ENCODE measurements at places on chromosomes 3 and 15. TPM values are rescaled to one million over a fixed set of nuclear protein-coding genes. Genes with fewer than 3 reads are reported as not detected.

DNA sequence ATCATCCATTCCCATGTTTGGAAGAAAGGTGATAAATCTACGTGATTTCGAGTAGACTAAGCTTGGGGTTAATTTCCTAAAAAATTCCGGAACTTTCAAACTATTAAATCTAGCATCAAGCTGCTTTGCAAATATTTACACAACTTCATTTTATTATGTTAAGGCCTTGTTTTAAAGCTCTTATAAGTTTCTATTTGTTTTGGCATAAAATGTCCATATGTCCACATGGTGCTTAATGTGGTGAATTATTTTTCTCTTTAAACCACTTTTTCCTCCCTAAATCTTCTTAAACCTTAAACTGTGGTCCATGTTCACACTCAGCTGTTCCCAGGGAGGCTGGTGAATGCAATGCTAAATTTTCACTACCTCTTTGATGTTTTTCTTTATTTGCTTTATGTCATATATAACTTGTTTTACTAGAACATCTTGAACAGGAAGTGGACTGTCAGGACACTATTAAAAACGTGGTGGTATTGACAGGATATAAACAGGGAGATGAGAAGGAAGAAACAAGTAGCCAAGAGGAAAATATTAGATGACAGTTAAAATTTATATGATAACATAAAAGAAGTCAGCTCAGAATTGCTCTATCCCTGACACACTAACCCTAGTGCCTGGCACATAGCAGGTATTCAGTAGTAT, 72.5 kb upstream of the AGTR1 start:
- peak; percentile 69 for DNase-seq

The FGF7 gene
- 15.2 TPM for polyA plus RNA-seq

- DNase-seq, result no peak
Observed at GRCh38 chr3:41464401-41464800, 265.1 kb downstream of the CTNNB1 start.

GRCh38 chr15:93028632-93029213, 60.3 kb downstream of the RGMA start:
- DNase-seq, result no peak

The CELF6 gene
- polyA plus RNA-seq, result 3.5 TPM

The DPPA2 gene
- 1.3 TPM for polyA plus RNA-seq

DNA sequence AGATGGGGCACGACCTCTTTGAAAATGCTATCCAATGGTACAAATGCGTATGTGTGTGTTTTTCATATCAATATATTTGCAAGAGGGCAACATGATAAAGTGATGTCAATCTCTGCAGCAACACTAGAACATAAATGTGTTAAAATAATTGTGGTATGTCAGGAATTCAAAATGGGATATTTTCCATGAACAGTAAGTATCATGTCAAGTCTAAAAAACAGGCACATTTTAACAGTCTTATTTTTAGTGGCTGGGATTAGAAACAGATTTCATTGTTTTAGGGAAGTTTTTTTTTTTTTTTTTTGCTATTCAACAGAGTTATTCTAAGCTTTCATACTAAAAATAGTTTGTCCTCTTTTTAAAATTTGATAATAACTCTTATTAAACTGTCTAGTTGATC, 209.8 kb downstream of the GAP43 start:
- DNase-seq, result no peak

The SHF gene
- polyA plus RNA-seq, result 14.1 TPM

DNA sequence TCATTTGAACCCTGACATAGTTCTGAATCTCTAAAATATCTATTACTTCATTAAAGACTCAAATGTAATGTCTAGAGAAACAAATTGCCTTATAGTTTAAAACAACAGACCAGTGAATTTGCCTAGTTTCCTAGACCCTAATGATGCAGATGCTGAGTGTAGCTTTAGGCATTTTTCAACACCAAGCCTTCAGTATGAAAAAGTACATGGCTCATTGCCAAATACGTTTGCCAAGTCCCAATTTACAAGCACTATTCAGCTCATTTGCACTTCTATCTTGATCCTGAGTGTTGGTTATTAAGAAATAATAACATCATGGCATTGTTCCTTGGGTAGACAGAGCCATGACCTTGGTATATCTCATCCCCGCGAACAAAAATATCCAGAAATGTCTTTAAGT, 46.8 kb downstream of the EOMES start:
- DNase-seq, result no peak

DNA sequence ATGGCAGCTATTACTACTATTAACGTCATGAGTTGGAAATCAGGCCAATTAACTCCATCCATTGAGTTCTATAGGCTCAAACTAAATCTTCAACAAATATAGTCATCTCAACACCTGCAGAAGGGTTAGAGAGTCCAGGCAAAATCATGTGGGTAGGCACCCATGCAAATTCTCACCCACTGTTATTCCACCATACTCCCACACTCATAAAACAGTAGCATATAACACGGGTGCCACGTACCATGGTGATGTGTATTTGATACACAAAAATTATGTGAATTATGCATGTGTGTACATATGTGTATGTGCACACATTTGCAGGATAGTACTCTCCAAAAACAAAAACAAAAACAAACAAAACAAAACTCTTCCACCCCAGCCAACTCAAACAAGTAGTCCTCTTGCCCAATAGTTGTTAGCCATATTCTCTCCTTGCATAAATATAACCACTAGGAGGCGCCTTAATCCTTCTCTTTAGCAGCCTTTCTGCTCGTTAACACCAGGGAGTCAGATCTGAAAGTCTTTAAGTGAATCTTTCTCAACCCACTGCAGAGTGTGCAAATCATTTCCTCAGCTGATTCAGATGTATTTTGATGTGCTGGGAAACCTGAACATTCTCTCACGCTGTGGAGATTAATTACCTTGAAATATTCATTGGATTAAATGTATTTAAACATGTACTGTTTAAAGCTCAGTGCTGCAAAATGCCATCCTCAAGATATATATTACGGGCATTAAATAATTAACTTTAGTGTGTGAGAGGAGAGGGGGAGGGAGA, 38.0 kb upstream of the COPB2 start:
- peak; percentile 77 for DNase-seq

The HRH1 gene
- 1.9 TPM for polyA plus RNA-seq

GRCh38 chr3:101862416-101863165, 13.3 kb downstream of the NFKBIZ start:
- no peak for DNase-seq

The SPINT1 gene
- polyA plus RNA-seq, result 72.4 TPM

DNA sequence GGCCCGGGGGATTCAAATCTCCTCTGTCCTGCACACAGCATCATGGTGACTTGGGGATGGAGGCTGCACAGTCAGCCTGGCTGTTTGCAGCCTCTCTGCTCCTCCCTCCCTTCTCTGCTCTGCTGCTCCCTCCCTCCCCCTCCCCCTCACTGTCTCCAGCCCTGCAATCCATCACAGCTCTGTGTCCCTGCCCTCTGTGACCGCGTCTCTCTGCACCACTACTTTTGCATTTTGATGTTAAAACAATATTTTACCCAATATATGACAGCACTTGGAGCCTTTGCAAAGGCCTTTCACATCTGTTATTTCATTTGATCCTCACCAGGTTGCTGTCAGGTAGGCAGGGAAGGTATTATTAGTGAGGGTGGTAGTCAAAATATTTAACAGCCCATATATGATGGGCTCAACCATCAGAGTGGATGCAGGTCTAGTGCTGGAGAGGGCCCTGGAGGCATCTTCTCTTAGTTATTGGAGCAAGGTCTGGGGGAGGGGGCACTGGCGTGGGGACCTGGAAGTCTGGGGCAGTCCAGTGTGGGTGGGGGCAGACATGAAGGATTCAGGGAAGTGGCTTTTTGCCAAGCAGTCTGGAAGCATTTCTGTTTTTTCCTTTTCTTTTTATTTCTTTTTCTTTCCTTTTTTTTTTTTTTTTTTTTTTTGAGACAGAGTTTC, 16.3 kb upstream of the VPS8 start:
- no peak for DNase-seq

The CSPG4 gene
- 10.2 TPM for polyA plus RNA-seq

DNA sequence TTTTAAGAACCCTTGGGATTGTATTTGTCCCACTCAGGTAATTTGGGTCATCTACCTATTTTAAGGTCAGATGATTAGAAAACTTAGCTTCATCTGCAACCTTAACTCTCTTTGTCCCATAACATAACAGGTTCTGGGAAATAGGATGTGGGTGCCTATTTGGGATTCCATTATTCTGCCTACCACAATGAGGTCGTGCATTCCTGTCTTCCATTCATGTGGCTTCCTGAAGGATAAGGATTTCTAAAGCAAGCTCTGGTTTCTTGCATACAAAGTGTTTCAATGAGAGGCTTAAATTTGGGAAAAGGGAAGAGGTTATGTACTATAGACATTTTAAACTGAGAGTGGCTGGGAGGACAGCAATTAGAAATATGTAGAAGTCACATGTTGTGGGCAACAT, 190.3 kb downstream of the MCTP2 start:
- no peak for DNase-seq

- no peak for DNase-seq
Observed at GRCh38 chr15:48828471-48828870, 17.6 kb upstream of the CEP152 start.

GRCh38 chr15:56950979-56951378, 32.5 kb downstream of the TCF12 start:
- no peak for DNase-seq

- DNase-seq, result peak; percentile 54
Observed at GRCh38 chr3:172332256-172333041, 115.8 kb downstream of the GHSR start.

GRCh38 chr15:89888214-89888804, 5.5 kb downstream of the AP3S2 start:
- DNase-seq, result no peak

The SEMA3G gene
- polyA plus RNA-seq, result 34.1 TPM

GRCh38 chr3:163474766-163475165, 1603.5 kb downstream of the SI start:
- no peak for DNase-seq

DNA sequence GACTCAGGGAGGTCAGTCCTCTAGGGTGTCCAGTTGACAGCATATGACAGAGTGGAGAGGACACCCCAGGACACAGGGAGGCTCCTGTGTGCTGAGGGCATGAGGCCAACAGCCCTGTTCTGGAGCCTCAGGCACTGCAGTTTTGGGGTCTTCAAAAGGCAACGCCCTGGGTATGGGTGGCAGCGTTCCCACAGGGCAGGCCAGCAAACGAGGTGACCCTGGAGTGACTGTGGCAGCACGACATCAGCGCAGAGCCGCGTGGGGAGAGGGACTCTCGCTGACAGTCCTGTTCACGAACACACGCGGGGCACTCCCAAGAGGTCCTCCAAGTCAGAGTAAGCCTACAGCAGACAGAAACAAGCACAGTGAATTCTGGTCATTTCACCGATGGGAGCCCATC, 41.4 kb upstream of the VPS8 start:
- DNase-seq, result no peak

DNA sequence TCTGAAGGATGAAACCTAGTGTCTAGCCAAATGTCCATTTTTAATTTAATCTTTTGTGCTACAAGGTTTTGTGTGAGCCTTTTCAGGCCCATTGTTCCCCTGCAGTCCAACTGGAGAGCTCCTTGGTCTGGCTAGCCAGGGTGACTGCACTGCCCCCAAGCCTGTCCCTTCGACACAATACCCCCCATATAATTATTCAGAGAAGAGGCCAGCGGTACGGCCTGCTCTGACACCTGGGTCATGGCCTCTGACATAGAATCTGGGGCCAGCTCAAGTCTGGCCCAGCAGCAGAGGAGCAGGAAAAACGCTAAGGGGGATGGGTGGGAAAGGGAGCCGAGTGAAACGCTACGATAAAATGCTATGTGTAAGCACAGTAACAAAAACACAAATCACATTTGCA, 64.2 kb upstream of the PYGO1 start:
- no peak for DNase-seq

GRCh38 chr3:196218155-196218712, 1.9 kb downstream of the SLC51A start:
- DNase-seq, result no peak

The GHSR gene
- polyA plus RNA-seq, result not detected

- no peak for DNase-seq
Observed at GRCh38 chr15:96334017-96334704, 3.7 kb downstream of the NR2F2 start.

- peak; percentile 81 for DNase-seq
Observed at GRCh38 chr3:4980229-4981203, 1.3 kb downstream of the BHLHE40 start.

The TEX55 gene
- polyA plus RNA-seq, result not detected

DNA sequence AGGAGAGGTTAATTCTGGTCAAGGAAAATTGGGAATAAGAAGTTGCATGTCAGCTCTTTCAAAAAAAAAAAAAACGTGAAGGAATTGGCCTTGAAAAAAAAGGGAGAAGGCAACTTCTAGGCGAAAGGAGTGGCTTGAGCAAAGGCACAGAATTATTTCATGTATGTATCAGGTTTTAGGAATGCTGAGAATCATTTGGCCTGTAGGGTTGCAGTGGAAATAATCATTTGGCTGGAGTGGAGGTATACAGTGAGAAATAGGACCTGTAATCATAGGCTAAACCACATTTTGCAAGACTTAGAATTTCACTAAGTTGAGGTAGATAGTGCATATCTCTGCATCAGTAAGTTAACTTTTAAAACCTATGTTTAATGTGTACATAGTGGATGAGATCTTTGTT, 54.9 kb downstream of the EPHA6 start:
- no peak for DNase-seq

GRCh38 chr15:34085746-34086145, 15.9 kb downstream of the EMC7 start:
- DNase-seq, result no peak

Measured in renal pelvis (tissue), 12 donors.